ENCODE measurements at places on chromosomes 3 and 15. TPM values are rescaled to one million over a fixed set of nuclear protein-coding genes. Genes with fewer than 3 reads are reported as not detected.

SCN5A gene
- total RNA-seq = 0.27 TPM

DNAJA4 gene
- 0.25 TPM for total RNA-seq

RLBP1 gene
- not detected for total RNA-seq

ACKR4 gene
- total RNA-seq = not detected

UPK1B gene
- 0.20 TPM for total RNA-seq

FOXL2NB gene
- 10.2 TPM for total RNA-seq

EOGT gene
- total RNA-seq = 10.4 TPM

GOLGA8J gene
- total RNA-seq = not detected

GABRB3 gene
- total RNA-seq = 0.33 TPM

Measured in K562 (cell line).